ENCODE measurements at places on chromosomes 4 and X.
A peak's percentile ranks its signal among the peaks of the same experiment; 100 is the strongest.

DNA sequence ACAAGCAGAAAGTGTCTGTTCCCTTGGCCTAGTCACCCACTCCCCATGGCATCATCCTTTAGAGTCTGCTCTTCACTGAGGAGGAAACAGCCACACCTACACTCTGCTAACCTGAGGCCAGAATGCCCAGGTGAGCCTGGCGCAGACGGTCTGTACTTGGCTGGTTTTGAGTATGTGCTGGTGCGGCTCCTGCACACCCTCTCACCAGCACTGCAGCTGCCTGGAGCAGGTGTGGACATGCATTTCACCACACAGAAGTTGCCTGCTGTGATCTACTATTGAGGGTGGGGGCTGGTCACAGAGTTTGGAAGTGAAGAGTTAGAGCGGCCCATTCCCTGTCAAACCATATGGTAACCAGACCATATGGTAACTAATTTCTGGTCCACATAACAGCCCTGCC, 39.5 kb downstream of the KANTR start:
- DNase-seq, result no peak

- DNase-seq, result peak; percentile 26
Observed at GRCh38 chr4:97720869-97721432, 422.3 kb downstream of the STPG2 start.

DNA sequence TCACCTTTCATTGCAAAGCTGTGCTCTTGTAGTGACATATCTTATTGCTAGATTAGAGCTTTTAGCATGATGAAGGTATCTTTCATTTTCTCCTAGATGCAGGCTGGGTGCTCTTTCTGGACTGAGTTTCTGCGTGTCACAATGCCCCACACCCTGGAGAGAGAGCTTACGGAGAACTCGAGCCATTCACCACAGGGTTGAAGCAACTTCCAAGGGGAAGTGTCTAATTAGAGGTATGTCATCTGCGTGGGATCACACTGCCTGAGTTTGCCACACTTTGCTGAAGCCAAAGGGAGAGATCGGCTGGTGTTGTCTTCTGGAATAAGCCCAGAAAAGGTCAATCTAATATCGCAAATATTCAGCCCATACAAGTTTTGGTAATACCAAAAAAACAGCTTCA, 179.3 kb upstream of the MBNL3 start:
- DNase-seq, result no peak

DNA sequence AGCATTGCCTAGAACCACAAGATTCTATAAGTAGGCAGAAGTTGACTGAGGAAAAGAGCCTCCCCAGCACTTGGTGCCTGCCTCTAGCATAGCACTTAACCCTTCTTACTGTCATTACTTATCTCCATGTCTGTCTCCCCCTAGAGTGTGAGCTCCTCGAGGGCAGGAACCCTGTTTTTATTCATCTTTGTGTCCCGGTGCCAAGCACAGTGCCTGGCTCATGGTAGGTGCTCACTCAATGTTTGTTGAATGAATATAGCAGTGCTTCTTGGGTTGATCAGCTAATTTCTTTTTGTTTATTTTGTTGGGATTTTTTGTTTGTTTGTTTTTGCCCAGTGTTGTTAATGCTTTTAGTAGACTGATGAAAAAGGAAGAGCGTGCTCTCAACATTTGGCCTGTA, 30.3 kb downstream of the KLF3 start:
- DNase-seq, result no peak

DNA sequence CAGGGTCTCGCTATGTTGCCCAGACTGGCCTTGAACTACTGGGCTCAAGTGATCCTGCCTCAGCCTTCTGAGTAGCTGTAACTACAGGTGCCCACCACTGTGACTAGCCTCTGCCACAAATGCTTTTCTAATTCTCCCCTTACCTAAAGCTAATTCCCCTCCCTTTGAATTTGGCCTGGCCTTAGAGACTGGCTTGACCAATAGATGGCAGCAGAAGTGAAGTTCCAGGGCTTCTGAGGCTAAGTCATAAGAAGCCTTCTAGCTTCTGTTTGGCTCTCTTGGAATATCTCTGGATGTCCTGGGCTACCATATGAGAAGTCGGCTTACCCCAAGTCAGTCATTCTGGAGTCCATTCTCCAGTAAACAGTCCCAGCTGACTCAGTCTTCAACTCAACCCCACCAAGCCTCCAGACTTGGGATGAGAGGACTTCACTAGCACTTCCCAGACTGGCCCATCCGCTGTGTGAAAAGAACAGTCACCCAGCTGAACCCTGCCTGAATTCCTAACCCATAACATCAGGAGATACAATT, 61.0 kb downstream of the HPRT1 start:
- DNase-seq, result peak; percentile 62

GRCh38 chr4:69759189-69759604, 1.2 kb downstream of the SULT1B1 start:
- DNase-seq, result no peak

DNA sequence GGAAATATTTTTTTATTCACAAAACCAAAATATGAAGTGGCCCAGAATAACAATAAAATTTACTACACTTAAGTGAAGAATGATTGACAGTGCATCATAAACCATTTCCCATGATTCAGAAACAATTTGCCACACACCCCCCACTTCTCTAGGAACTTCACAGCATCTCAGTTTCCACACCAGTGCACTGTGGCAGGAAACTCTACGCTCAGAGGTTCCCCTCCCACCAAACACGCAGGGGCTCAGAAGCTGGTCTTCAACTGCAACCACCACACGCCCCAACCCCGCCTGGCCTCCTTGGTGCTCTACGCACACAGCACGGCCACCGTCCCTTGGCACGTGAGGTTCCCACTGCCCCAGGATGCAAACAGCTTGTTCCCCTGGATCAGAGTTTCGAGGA, 63.7 kb downstream of the ZFYVE28 start:
- no peak for DNase-seq

DNA sequence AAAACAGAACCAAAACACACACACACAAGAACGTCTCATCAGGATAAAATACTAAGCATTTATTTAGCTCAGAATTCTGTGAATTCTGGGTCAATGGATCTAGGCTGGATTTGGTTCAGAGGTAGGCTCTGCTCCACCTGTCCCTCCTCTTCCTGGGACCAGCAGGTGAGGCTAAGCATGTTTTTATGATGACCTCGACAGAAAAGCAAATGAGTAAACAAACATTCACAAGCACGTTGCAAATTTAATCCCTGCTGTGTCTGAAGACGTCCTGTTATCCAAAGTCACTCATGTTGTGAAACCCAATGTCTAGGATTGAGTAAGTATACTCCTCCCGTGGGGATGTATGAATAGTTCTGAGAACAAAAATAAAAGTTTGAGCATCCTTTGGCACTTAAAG, 371.4 kb upstream of the TECRL start:
- DNase-seq, result no peak

DNA sequence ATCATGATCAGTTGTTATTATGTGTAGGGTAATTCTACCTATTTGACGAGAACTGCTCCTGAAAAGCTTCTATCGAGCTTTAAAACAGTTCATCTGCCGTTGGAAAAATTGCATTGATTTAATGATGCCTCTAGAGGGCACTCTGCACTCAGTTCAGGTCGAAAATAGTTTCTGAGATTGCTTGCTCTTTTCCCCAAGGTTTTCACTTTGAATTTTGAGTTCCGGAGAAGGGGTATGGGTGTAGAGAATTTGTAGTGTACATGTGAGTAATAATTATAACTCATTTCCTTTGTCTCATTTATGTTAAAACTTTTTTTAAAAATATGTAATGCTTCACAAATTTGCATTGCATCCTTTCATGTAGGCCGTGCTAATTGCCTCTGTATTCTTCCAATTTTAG, 28.4 kb upstream of the TNIP3 start:
- peak; percentile 14 for DNase-seq

- DNase-seq, result no peak
Observed at GRCh38 chr4:70359115-70359661, 1.4 kb upstream of the SMR3A start.

DNA sequence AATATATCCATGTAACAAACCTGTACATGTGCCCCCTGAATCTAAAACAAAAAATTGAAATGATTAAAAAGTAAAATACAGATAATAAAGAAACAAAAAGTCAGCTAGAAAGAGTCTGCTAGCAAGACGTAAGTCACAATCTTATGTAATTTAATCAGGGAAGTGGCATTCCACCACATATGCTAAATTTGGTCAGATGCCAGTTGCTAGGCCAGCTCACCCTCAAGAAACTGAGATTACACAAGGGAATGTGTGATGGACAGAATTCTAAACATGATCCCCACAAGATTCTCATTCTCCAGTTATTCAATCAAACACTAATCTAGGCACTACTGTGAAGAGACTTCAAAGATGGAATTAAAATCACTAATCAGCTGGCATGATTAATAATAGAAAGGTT, 689.3 kb downstream of the CENPC start:
- no peak for DNase-seq

DNA sequence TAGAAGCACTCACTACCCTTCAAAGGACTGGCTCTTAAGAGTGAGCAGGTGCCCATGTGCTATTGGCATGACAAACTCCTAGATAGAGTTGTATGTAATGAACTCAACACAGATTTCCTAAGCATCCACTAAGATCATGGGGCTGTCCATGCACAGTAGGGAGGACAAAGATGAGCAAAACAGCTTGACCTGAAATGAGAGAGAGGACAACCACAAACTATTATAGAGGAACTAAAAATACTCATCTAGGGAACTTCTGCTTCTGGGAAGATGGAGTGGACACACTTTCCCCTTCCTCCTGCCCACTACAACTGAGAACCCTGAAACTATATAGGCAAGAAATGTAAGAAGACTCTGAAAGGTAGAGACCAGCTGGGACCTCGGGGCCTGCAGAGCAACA, 20.8 kb upstream of the TMEM128 start:
- no peak for DNase-seq

GRCh38 chrX:114584375-114584943, 573 bp downstream of the HTR2C start:
- no peak for DNase-seq

- no peak for DNase-seq
Observed at GRCh38 chr4:74931376-74931775, 1.5 kb upstream of the PARM1 start.

- no peak for DNase-seq
Observed at GRCh38 chr4:2331519-2332200, 69.8 kb upstream of the MXD4 start.

- DNase-seq, result no peak
Observed at GRCh38 chrX:129813662-129814368, 29.9 kb downstream of the ZDHHC9 start.

- DNase-seq, result no peak
Observed at GRCh38 chr4:33923469-33923868, 2320.8 kb downstream of the ARAP2 start.

DNA sequence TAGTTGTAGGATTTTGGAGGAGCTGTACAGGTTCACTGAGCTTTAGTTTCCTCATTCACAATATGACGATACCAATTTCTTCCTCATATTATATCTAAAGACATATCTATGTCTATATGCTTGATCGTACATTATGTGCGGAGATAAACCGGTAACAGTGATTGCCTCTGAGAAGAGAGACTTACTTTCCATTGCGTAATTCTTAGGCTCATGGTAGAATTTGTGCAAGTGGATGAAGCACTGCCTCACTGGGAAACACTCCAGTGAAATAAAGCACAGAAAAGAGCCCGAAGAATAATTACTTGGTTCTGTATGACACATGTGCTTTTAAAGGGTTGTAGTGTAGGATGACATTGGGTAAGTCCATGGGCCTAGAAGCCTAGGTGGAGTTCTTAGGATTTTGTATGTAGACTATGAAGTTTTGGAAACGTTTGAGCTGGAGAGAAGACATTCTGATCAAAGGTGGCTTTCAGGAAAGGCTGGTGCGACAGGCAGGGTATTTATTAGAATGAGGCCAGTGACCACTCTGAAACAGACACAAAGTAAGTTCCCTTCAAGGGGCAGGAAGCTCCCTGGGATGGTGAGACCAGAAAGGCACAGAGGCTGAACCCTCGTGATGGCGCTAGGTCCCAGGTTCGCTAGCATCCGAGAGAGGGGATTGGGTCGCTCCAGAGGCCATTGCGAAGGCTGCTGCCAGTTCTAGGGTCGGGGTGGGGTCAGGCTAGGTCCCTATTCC, 649 bp upstream of the VBP1 start:
- no peak for DNase-seq

DNA sequence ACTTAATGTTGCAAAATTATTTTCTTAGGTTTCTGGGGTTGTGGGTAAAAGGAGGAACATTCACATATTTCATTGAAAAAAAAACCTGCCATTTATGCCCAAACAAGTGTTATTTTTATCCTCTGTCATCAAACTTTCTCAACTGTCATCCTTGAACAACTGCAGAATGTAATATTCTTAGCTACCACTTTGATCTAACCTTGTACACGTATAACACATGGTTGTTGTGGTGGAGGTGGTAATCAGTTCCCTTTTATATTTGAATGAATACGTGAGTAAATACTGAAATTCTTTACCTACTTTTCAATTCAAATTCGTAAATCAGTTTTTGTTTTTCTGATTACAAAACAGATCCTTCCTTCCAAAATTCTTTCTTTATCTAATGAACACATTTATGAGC, 3.8 kb upstream of the AMMECR1 start:
- no peak for DNase-seq
